ENCODE measurements at places on chromosomes 2 and 18.

DNA sequence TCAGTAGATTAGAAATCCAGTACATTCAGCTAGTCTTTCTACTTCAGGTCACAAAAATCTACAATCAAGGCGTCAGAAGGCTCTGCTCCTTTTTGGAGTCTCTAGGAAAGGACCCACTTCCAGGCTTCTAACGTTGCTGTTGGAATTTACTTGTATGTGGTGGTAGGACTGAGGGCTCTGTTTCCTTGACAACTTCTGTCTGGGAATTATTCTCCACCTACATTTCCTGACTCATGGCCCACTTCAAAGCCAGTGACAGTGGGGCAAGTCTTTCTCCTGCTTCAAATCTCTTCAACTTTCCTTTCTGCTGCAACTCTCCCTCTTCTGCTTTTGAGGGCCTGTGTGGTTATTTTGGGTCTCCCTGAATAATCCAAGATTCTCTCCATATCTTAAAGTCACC is 10.4 kb upstream of the TMX3 start:
- DNase-seq: no peak

DNA sequence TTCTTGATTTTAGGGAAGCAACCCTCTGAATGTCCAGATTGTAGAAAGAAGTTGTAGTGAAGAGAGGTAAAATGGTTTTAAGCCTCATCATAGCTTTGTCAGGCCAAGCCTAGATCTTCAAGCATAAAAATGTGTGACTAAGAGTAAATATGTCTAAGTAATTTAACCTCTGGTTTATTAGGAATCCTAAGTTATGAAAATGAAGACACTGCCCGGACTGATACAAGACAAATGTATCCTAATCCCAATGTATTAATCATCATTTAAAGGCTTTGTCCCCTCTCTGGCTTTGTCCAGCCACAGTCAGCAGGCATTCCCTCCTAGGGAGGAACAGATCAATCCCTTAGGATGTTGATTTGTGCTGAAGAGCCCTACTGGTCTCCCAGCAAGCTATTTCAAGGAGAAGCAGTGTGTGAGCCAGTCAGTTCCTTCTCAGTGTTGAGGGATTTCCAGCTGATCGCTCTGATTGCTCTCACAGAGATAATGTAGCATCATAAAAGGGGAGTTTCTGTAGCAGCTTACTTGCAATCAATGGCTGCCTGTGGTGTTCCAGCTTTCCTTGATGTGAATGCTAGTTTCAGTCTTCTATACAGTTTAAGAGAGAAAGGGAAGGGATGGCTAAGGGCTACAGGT is 796.1 kb downstream of the EPHA4 start:
- DNase-seq: no peak

- DNase-seq: no peak
Observed at GRCh38 chr2:54187331-54187730, 68.7 kb downstream of the TSPYL6 start.

DNA sequence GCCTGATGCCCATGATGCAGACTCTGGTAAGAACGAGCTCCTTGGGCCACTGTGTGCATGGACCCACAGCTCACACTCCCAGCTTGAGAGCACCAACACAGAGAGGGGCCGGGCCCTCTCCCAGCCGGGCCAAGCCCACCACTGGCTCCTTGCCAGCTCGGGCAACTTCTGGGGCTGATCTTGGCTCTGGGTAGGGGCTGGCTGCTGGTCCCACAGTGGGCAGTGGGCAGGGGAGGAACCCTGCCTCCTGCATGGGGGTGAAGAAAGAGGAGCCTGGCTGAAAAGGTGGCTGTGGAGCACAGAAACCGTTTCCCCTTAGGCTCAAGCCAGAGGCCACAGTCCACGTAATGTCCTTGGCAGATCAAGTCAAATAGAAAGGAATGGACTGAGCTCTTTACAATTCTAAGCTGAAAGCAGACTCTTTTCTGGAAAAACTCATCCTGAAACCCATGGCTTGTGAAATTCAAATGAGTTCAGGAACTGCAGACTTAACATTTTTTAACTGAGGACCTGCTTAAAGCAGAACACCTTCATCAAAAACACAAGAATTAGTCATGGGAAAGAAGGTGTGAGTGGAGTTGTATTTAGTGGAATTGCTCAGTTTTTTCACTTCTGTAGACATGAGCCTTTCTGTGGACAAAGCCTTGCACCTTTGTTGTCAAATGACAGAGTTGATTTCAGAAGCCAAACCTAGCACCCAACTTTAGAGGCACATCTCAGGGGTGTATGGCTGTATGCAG is 104.9 kb downstream of the STPG4 start:
- no peak for DNase-seq

DNA sequence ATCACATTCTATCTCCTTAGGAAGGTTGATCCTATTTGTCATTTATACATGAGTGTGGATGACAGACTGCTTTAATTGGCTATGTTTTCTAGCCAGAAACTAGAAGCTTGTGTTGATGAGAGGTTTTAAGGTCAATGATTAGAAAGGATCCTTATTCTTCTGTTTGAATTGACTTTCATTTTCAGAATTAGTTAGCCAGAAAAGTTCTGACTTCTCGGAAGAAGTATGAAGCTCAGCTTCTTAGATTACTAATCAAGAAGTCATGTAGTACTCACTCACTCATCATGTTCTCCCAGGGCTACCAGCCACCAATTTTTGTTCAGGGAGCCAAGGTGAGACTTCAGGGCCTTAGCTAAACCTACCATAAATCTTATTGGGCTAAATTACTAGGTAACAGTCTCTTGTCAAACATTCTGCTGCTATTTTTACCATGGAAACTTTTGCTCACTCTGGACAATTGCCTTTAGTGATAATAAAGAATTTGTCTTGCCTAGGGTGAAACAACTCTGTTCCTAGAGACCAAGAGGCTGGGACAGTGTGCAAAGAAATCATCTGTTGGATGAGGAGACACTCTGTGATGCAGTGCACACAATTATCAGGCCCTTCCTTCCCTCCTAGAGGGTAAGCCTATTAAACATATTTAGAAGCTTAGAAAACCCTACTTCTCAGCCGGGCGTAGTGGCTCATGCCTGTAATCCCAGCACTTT is 111.6 kb upstream of the DNMT3A start:
- no peak for DNase-seq

DNA sequence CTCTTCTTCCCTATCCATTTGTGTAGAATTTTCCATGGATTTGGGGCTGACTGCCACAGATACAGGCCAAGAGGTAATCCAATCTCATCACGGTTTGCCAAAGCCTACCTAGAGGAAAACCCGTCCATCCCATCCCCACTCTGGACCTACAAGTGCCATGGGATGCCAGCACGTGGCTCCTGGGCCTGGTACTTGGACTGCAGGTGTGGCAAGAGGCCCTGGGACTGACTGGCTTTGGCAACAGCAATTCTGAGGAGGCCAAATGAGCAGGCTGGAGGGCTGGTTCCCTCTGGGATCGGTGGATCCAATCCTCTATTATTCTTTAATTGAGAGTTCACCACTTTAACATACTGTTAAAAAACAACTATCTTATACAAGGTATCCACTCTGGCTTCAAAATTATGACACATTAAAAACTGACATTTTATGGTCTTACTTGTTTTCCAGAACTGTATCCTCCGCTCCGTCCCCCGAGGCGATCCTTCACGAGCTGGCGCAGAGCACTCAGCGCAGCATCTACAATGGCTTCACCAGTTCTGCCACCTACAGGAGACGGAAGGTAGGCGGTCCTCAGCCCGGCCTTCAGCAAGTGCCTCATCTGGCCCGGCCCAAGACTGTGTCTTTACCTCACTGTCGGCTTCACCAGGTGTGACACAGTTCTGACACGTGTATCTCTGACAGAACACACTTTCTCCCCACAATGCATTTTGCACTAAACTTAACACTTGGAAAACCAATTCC is 19.8 kb downstream of the PDIA6 start:
- DNase-seq: no peak
